T47D (cell line): ENCODE measurements at places on chromosomes 2 and 18.

- DNase-seq, result no peak
These were observed 218.2 kb downstream of the NDUFA10 start for GRCh38 chr2:239806758-239807434.

DNA sequence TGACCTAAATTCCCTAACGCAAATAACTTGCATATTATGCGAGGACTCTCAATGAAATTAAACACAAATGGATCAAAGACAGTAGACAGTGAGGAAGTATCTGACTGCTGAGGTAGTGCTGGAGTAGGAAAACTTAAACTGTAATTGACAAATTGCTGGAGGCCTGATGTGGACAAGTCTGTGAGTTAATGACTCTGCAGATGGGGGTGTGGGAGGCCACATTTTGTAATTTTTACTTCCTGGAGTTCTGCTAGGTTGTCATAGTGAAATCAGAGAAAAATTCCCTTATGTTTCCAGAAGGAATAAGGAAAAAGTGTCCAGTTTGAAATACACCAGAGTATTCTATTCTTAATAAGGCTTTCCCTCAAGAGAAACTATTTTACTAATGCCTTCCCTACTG lies 333.0 kb upstream of the CNTNAP5 start:
- DNase-seq, result no peak

- no peak for DNase-seq
These were observed 36.6 kb upstream of the METAP1D start for GRCh38 chr2:171963198-171963597.

DNA sequence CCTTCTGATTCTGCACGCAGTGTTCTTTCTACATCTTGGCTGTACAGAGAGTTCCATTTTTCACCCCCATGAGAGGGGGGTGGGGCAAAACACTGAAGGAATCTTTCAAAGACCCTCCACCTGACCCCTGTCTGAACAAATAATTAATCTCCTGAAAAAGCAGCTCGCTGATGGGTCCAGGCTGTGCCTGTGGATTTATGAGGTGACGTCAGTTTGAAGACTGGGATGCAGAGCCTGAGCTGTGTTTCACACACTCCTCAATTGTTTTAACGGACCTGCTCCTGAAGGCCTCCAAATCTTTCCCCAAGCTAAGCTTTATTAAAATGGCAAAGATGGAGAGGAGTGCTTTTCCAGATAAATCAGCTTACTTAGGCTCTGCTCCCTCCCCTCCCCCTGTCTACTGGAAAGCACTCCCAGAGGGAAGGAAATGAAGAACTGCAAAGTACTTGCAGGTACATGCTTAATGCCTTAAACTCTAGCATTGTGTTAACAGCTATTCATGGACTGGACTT lies 390.2 kb upstream of the TNP1 start:
- DNase-seq, result no peak

- DNase-seq, result no peak
These were observed 25.7 kb upstream of the KCNJ13 start for GRCh38 chr2:232802091-232802490.

DNA sequence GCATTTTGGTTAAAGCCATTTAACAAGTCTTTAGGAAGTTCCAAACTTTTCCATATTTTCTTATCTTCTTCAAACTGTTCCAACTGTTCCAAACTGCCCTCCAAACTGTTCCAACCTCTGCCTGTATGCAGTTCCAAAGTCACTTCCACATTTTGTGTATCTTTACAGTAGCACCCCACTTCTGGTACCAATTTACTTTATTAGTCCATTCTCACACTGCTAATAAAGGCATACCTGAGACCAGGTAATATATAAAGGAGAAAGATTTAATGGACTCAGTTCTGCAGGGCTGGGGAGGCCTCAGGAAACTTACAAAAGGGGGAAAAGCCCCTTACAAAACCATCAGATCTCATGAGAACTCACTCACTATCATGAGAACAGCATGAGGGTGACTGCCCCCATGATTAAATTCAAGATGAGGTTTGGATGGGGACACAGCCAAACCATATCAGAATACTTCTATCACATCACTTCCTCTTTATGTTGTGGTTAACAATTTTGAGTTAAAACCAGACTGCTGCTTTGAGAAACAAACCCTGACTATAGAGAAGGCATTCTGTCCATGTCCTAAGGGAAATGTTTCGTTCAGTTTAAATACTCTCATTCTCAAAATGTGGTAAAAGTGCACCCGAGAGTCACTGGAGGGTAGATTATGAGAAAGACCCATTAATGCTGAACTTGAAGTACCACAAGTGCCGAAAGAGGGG lies 11.0 kb downstream of the IL18R1 start:
- DNase-seq, result no peak

DNA sequence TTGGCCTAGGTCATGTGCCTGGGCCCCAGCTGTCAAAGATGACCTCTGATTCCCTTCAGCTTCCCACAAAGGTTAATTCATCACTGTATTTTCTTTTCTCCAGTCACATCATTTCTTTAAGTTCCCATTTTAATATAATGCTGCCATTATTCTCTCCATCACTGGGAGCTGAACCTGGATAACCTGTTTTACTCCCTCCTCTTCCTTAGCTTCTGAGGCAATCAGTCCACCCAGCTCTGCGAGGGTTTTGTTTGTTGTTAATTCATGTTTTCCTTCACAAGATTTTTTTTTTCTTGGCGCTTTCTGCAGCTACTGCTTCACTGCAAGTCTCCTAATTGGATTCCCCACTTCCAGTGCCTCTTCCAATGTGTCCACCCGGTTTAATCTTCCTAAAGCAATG lies 5.1 kb upstream of the EML4 start:
- no peak for DNase-seq

GRCh38 chr2:74383254-74383653 lies 3.1 kb upstream of the DCTN1 start:
- peak; percentile 85 for DNase-seq
